ENCODE measurements at places on chromosomes 4 and X.
A peak's percentile ranks its signal among the peaks of the same experiment; 100 is the strongest.

- no peak for DNase-seq
Observed at GRCh38 chr4:94428884-94429283, 22.9 kb upstream of the PDLIM5 start.

DNA sequence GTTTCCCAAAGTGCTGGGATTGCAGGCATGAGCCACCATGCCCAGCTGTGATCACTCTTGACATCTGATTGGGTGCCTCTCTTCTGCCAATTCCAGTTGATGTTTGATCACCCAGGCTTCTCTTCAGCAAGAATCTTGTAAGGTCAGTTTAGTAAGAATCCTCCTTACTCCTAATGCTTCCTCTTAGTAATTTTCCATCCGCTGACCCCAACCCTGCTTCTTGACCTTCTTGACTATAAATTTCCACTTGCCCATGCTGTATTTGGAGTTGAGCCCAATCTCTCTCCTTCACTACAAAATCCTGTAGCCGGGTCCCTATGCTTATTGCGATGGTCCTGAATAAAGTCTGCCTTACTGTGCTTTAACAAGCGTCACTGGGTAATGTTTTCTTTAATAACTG is 75.4 kb downstream of the DDIT4L start:
- no peak for DNase-seq

GRCh38 chrX:10399043-10399741 is 221.2 kb downstream of the MID1 start:
- no peak for DNase-seq

DNA sequence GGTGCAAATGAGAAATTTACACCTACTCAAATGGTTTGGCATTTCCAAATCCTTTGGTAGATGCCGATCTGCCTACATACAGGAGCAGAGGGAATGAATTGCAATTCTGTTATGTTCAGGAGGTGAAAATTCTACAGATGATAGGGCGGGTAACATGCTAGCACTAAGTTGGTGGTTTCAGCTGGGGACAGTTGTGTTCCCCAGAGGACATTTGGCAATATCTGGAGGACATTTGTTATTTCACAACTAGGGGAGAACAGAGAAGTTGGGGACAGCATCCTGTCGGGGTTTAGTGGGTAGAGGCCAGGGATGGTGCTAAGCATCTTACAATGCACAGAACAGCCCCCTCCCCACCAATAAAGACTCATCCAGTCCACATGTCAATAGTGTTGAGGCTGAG is 96.5 kb upstream of the PUDP start:
- DNase-seq: no peak

DNA sequence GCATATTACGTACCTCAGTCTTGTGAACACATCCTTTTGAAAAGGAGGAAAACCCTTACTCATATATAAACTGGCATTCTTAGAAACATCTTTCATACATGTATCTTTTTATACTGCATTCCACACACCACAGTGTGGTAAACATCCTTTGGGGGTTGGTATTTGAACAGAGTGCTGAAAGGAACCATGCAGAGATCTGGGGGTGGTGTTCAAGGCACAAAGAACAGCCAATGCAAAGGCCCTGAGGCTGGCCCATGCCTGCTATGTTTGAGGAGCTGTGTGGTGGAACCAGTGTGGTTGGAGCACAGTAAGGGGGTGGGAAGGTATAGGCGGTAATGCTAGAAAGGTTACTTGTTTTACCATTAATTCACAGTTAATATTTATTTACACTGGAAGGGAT is 2.0 kb downstream of the ELK1 start:
- DNase-seq: no peak

GRCh38 chr4:156971676-156972378 is at the start of gene PDGFC:
Gene PDGFC, minus strand, starts transcription at chr4:156971799. Its CDS starts 896 bp downstream, at chr4:156970903.
- DNase-seq: peak; percentile 6

DNA sequence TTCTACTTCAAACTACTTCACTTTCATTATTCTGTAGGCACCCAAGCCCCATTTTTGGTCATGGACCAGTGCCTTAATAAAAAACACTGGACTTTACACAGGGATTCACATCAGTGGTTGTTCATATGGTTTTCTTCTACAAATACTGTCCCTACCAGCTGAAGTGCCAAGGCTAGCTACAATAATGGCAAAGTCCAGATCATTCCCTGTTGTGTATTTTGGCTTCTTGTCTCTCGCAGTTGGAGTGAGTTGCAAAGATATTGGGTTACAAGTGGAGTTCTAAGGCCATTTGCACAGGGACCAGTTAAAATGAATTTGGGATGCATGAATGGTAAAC is 16.7 kb upstream of the ANKRD17 start:
- no peak for DNase-seq

DNA sequence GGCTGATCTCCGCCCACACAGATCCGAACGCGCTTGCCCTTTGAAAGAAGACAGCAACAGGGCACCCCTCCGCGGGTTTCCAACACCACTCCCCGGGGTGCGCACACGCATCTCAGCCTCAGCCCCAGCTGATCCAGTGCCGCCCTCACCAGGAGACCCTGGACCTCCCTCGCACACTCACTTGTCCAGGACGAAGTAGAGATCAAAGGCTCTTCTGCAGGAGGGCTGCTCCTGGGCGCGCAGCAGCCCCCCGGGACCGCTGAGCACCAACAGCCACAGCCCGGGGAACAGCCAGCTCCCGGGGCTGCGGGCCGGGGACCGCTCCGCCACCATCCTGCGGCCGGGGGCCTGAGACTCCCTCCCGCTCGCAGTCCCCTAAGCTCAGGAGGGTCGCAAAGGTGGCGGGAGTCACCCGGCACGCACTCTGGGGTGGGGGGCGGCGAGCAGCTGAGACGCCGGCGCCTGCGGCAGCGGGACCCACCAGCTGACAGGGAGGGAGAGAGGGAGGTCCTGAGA is 743 bp downstream of the ANTXR2 start:
- DNase-seq: peak; percentile 40

DNA sequence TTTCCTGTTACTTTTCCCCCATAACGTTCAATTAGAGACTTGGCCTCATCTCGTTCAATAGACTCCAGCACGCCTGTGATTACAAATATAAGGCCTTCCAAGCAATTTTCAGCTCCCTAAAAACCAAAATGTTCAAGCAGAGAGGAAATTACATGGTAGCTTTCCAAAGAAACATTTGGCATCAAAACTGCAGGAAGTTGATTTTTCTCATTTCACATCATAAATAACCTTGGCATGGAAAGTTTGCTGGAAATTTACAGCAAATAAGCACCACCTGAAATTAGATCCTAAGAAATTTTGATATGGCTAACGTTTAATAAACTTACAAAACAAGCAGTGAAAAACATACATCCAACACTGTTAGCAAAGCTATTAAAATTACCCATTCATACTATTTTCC is 53.3 kb downstream of the RFC1 start:
- no peak for DNase-seq

- no peak for DNase-seq
Observed at GRCh38 chr4:151671541-151672059, 89.2 kb downstream of the GATB start.

DNA sequence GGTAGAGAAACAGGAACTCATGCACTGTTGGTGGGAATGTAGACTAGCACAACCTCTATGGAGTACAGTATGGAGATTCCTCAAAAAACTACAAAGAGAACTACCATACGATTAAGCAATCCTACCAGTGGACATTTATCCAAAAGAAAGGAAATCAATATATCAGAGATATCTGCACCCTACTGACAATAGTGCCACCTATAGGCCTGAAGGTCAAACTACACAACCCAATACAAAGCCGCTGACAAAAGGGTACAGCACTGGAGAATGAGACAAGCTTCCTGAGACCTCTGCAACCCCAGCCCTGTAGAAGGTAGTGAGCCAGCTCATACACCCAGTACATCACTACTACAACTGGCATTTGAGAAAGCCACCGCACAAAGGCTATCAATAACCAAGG is 67.1 kb downstream of the CBR4 start:
- no peak for DNase-seq

DNA sequence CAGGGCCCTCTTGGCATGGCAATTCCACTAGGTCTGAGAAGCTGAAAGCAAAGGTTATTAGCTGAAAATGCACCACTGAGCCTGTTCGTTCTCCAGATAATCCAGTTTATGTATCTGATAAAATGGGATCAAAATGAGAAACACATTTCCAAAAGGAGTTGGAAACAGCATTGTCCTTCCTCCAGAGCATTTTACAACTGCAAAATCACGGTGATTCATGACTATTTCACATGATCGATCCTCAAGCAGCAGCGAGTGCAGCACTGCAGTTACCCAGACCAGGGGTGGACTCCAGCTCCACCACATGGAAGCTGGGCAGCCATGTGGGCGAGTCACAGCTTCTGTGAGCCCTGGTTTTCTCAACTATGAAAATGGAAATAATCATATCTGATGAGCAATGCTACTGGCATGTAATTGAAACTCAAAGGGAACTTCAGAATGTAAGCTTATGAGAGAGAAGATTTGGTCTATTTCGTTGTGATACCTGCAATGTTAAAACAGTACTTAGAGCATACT is 78.7 kb upstream of the MSX1 start:
- DNase-seq: no peak

- DNase-seq: no peak
Observed at GRCh38 chr4:110978761-110979160, 355.9 kb upstream of the PITX2 start.

Data from activated gamma-delta T cell treated with Interleukin-2 at 50 U/mL for 16 hours (primary cell).